ENCODE measurements at places on chromosomes 13 and 19.
A peak's percentile ranks its signal among the peaks of the same experiment; 100 is the strongest.

DNA sequence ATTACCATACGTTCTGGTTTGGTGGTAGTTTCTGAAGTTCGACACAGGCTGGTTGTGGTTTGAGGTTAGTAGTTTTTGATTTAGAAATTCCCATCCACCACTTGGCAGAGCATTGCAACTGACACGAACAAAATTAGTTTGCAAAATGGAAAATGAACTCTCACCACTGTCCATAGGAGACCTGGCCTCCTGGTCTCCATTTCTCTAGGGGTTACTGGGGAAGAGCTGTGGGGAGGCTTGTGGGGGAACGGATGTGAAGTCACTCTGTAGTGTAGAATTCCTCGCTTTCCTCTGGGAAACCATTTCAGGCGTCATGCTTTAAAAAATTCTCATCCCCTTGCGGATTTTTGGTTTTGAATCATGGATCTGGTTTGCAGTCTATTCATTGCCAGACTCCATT is 321.5 kb upstream of the MAB21L1 start:
- DNase-seq = no peak

DNA sequence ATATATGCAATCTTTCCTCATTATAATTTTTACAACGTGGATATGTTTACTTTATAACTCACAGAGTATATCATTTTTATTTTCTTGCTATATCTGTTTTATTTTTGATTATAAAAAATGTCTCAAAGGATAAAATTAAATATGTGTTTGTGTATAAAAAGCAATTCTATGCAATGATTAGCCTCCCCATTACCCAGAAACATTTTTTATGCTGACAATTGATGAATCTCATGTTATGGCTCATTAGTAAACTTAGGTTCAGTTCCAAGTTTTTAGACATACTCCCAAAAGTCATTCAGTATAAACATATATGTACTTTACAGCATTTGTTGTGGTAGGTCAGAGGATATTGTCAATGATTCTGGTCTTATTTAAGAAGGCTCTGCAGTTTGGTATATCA is 540.1 kb upstream of the SPRY2 start:
- DNase-seq = no peak

DNA sequence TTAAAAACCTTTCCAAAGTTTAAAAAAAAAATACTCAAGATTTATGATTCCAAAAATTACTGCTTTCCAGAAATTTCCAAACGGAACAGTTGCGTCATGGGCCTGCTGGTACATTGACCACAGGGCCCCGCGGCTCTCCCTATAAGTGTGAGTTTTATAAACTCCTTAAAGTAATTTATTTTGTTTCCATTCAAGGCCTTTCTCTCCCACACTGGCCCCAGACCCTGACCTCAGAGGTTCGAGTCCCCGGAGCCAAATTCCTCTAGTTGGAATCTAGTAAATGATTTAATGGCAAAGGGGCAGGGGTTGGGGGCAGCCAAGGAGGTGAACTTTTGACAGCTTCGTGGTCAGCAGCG is 97.5 kb downstream of the INSR start:
- DNase-seq = no peak

GRCh38 chr19:27774337-27774736 is 1438.6 kb downstream of the UQCRFS1 start:
- DNase-seq = no peak

DNA sequence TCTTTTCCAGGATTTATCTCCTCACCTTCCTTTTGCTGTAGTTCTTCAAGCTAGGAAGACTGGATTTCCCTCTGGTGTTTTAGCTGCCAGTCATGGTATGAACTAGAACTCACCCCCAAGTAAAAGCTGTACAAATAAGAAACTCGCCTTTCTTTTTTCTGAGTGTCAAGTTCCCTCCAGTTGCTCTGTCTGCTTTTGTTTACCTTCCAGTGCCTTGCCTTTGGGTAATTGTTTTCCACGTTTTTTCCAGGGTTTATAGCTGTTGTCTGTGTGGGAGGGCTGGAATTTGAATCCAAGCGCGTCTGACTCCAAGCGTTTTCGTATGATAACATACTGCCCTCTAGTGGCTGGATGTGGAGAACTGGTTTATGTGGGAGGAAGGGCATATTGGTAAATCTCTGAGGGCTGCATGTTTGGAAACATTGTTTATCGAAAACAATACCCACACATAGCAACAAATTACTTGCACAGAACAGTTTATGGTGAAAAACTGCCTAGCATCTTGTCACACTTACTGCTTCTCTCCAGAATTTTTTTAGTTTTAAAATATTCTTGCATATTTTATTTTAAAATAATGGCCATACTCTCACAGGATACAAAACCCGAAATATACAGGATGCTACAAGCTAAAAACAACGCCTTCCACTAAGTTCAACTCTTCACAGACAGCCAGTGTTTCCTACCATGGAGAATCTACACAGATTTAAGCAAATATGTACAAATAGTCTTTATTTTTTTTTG is 19.2 kb downstream of the RCN3 start:
- peak; percentile 95 for DNase-seq
